Kidney (tissue), 22 donors: ENCODE measurements at places on chromosomes 16 and 17. TPM values are rescaled to one million over a fixed set of nuclear protein-coding genes. Genes with fewer than 3 reads are reported as not detected.

GRCh38 chr16:47858333-47858982, 297.3 kb downstream of the ABCC12 start:
- peak; percentile 34 for DNase-seq

DNA sequence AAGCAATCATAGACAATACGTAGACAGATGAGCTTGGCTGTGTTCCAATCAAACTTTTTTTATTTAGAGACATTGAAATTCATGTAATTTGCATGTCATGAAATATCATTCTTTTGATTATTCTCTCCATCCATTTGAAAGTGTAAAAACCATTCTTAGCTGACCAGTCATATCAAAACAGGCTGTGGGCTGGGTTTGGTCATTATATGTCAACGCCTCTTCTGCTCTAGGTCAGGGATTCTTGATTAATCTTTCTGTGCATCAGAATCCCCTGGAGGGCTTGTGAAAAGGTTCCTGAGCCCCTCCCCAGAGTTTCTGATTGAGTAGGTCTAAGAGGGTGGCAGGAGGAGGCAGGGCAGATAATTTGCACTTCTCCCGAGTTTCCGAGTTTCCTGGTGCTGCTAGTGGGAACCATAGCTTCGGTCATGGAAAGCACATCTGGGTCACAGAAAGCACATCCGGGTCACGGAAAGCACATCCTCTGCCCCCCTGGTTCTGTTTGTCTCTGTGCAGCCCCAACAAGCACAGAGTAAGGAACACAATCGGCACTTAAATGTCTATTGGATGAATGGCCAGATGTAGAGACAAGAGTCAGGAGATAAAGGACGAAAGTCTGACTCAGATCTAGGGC, 16.4 kb downstream of the PIMREG start:
- DNase-seq, result no peak

GRCh38 chr17:42548993-42549755, 3.5 kb upstream of the HSD17B1 start:
- DNase-seq, result no peak

The TBCD gene
- total RNA-seq, result 72.8 TPM

The C16orf96 gene
- 0.16 TPM for total RNA-seq

The CPNE2 gene
- total RNA-seq, result 24.1 TPM

The SLC2A4 gene
- total RNA-seq, result 4.2 TPM

The RND2 gene
- total RNA-seq, result 0.63 TPM
